Muscle of arm (tissue), 14 donors: ENCODE measurements at places on chromosomes 7 and 10.

GRCh38 chr10:2891073-2891769, 176.1 kb upstream of the PFKP start:
- no peak for DNase-seq

- DNase-seq: no peak
Measured at GRCh38 chr7:100914208-100914878, 18.7 kb upstream of the ACHE start.

DNA sequence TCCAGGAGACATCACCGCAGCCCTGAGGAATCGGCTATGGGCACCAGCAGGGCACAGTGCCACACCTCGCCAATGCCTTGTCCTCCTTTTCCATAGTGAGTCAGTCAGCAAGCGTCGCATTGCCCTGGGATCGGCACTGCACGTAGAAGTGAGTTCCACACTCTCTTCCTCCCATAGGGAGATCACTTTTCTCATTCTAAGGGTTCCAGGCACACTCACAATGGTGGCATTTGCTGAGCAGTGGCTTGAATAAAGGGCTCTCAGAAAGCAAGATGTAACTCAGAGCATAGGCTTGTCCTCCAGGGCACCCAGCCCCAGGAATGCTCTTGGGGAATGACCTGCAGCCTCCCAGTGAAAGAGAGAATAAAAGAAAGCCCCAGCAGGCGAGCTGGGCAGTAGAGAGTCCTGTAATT, 1.1 kb upstream of the VIM start:
- no peak for DNase-seq

- no peak for DNase-seq
Measured at GRCh38 chr7:2880051-2880450, 35.9 kb upstream of the GNA12 start.

- peak; percentile 90 for DNase-seq
Measured at GRCh38 chr7:28958235-28958979, at the start of gene TRIL. Gene TRIL, minus strand, starts transcription at chr7:28958330. Its CDS starts 284 bp downstream, at chr7:28958046.

GRCh38 chr7:24971333-24972165, 8.4 kb downstream of the OSBPL3 start:
- no peak for DNase-seq

DNA sequence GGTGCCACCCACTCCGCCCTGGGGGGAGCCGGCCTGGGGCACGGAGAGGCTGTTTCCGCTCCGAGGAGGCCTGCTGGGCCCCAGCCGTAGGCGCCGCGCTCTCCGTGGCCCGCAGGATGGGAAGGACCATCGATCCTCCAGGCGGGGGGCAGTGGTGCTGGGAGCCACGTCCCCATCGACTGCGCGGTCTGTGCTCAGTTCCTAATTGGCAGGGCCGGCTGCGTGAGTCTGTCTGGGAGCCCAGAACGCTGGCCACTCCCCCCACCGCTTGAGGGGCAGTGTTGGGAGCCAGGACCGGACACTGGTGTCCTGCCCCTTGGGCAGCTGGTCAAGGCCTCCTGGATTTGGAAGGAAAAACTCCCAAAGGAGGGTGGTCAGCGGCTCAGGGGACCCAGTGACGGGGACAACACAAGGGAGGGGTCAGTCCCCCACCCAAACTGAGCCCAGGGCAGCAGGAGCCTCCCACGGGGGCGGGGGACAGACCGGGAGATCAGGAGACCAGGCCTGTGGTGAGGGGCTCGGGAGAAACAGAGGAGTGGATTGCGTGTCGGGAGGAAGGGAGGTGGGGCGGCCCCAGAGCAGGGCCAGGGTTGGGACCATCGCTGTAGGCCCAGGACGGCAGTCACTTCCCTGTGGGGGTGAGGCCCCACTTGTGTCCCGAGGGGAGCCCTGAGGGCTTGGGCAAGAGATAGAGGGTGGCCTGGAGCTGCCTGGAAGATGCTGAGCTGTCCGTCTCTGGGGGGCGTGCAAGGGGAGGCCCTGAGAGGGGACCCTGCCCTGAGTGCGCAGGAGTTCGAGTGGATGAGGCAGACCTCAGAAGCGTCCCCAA, 89.0 kb downstream of the UNCX start:
- peak; percentile 49 for DNase-seq

DNA sequence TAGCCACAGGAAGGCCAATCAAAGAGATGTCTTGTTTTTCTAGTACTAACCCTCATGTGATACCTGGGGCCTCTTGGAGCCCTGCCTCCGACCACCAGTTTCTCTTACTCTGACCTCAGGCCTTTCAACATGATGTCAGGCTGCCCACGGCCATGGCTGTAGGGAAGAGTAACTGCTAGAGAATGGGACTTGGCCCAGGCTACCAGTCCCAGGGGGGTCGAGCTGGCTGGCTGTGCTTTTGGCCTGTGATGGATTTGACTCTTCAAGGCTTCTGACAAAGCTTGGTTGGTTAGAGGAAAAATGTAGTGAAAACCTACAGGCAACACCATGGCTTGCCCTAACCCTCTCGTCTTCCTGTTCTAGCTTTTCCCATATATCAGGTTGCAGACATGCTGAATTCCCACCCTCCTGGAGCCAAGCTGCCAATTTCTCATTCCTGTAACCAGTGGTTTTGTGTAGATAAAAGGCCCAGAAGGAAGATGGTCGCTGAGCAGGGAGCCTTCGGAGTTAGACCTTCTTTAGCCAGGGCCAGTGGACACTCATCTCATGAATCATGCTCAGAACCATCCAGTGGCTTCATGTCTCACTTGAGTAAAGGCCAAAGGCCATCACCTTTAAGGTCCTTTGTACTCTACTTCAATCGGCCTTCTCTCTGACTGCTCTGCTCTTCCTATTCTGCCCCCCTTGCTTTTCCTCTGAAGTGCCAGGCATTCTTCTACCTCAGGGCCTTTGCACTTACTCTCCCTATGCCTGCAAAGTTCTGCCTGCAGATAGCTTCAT, 19.7 kb downstream of the SUFU start:
- DNase-seq: no peak

DNA sequence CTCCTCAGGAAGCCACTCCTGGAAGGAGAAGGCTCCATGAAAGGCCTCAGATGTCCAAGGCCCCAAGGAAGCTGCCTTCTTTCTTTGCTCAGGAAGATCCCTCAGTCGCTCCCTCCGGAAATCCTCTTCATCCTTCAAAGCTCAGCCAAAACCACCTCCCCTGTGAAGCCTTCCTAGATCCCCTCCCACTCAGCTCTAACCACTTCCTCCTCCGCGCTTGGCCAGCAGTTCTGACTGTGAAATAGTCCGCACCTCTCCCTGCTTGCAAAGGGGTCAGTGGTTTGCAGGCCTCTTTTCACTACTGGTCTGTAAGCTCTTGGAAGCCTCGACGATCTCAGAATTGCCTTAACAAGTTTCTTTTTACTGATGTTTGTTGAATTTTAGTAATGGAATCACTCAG, 23.9 kb downstream of the PYROXD2 start:
- no peak for DNase-seq

- no peak for DNase-seq
Measured at GRCh38 chr7:101402081-101402779, 39.6 kb downstream of the COL26A1 start.

DNA sequence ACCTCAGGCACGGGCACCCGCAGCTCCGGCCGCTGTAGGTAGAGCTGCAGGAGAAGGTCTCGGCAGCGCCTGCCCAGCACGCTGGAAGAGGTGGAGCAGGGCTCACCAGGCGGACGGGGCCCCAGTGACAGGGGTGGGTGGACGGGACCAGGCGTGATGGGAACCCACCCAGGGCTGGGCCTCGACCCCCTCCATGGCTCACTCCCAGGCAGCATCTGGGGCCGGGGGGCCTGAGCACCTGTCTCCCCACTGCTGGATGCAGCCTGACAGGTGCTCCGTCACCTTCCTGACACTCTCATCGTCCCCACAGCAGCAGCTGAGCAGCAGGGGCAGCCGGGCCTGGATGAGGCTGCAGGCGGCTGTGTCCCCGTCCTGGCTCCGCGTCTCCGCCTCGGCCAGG, 16.7 kb upstream of the MICALL2 start:
- DNase-seq: no peak

GRCh38 chr7:148800677-148801076, 83.4 kb downstream of the EZH2 start:
- DNase-seq: peak; percentile 27

GRCh38 chr7:73978661-73979563, 49.1 kb upstream of the ELN start:
- DNase-seq: no peak

- DNase-seq: peak; percentile 41
Measured at GRCh38 chr10:60384708-60385398, 4.8 kb downstream of the ANK3 start.

GRCh38 chr7:80499350-80499953, 12.4 kb downstream of the GNAT3 start:
- no peak for DNase-seq

DNA sequence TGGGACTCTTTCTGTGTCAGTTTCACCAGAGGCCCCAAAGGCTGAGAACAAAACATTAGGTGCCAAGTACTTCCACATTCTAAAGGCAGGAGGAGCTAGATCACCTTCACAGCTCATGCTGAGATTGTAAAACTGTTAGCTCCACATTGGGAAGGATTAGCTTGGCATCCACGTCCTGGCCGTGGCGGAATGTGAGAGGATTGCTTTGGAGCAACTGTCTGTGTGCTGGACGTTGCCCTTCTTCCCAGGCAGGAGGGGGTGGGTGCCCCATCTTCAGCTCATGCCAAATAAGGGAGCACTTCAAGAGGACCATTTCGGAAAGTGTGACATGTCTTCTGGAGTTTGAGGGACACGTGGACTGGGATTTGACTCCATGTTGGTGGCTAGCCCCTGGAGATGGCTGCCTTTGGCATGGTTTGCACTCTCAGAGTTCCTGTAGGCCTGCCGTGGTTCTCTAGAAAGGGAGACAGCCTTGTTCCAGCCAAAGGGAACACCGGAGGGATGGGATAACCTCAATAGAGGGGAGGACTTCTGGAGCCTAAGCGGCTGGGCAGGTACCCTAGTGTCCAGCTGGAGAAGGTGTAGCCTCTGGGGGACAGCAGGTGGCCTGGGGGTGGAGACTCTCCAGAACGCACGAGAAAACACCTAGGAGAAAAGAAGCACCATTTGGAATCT, 19.9 kb upstream of the FMC1 start:
- no peak for DNase-seq

- no peak for DNase-seq
Measured at GRCh38 chr10:49010295-49010694, 70.7 kb upstream of the LRRC18 start.

DNA sequence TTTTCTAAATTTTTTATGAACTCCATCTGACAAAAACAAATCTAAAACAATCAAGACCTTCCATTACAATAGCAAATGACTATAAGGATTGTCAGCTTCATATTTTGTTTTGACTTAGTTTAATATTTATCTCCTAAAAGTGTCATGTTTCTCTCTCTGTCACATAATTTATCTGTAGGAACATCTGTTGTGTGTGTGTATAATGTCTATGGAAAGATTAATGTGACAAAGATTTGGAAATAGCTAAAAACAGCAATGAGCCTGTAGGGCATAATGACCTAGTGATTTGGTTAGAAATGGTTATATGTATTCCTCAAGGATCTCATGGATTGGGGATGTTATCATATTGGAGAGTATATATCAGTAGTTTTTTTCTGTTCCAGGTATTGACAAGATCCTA, 69.6 kb upstream of the MDFIC start:
- DNase-seq: no peak

GRCh38 chr10:76356557-76356956, 925.1 kb downstream of the LRMDA start:
- no peak for DNase-seq

DNA sequence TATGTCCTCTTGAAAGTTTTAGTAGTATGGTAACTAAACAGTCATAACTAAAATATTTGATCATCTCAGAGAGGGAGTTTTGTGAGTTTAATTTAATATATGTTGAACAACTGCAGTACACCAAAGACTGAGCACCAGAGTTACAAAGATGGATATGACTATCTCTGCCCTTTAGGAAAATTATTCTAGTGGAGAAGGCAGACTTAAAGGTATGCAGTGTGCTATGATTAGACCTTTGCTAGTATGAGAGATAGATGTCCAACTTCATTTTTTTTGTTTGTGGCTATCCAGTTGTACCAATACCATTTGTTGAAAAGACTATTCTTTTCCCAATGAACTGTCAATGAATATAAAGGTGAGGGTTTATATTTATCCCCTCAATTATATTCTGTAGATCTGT, 33.4 kb downstream of the AKAP9 start:
- DNase-seq: no peak

GRCh38 chr10:51524041-51524440, 175.4 kb downstream of the CSTF2T start:
- no peak for DNase-seq

DNA sequence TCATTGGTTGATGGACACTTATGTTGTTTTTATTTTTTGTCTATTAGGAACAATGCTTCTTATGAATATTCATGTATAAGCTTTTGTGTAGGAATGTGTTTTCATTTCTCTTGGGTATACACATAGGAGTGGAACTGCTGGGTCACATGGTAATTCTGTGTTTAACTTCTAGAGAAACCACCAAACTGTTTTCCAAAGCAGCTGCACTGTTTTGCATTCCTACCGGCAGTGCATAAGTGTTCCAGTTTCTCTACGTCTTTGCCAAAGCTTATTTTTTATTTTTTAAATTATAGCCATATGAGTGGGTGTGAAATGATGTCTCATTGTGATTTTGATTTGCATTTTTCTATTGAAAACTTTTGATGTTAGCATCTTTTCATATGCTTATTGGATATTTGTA, 51.3 kb downstream of the ADK start:
- no peak for DNase-seq

- no peak for DNase-seq
Measured at GRCh38 chr10:44398271-44398670, 13.4 kb upstream of the CXCL12 start.

- DNase-seq: no peak
Measured at GRCh38 chr10:119480667-119481066, 61.9 kb downstream of the RGS10 start.

DNA sequence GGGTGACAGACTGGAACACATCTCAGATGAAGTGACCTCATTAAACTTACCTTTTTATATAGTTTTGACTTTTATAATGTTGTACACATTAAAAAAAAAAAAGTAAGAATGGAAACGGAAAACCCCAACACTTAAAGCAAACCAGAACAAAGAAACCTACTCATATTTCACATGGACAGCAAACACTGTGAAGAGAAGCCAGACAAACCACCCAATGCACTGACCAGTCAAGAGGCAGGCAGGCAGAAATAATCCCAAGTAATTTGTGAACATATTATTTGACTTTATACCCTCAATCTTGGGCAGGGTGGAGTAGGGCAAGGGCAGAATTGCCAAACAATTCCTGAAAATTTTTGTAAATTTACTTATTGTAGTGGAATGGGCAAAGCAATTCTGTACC, 39.8 kb downstream of the WAPL start:
- DNase-seq: no peak

DNA sequence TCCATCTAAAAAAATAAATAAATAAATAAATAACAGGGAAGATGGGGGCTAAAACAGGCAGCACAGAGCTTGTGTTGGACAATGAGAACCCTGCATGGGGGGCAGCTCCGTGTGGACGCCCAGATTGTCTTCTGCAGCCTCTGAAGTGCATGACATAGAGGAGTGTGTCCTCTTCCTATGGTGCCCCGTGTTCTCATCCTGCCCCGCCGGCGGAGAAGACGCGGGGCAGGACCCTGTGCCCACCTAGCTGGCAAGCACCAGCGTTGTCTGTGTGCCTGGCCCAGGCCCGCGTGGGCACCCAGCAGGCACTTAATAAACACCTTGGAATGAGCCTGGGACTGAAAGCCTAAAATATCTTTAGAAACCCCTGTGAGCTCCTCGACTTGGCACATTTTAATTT, 88.7 kb upstream of the DNAAF5 start:
- DNase-seq: no peak
